ENCODE measurements at places on chromosomes 7 and 10.
A peak's percentile ranks its signal among the peaks of the same experiment; 100 is the strongest.

- no peak for DNase-seq
Observed at GRCh38 chr10:132559538-132559937, 22.0 kb downstream of the INPP5A start.

GRCh38 chr7:101226721-101227120 lies 8.8 kb downstream of the ZNHIT1 start:
- DNase-seq = peak; percentile 36

GRCh38 chr10:90051474-90051873 lies 350.1 kb downstream of the KIF20B start:
- DNase-seq = peak; percentile 44

DNA sequence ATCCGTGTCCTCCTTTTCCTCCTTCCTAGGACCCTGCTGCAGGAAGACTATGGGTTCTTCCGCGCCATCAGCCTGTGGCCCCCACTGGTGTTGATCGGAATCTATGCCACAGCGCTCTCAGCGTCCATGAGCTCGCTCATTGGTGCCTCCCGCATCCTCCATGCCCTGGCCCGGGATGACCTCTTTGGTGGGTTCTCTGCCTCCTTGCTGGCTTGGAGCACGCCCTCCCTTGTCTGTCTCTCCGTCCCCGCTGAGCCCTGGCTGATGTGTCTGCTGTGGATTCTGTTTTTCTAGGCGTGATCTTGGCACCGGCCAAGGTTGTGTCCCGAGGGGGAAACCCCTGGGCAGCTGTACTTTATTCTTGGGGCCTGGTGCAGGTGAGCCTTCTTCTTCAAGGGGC lies 7.3 kb upstream of the TRIP6 start:
- DNase-seq = no peak

DNA sequence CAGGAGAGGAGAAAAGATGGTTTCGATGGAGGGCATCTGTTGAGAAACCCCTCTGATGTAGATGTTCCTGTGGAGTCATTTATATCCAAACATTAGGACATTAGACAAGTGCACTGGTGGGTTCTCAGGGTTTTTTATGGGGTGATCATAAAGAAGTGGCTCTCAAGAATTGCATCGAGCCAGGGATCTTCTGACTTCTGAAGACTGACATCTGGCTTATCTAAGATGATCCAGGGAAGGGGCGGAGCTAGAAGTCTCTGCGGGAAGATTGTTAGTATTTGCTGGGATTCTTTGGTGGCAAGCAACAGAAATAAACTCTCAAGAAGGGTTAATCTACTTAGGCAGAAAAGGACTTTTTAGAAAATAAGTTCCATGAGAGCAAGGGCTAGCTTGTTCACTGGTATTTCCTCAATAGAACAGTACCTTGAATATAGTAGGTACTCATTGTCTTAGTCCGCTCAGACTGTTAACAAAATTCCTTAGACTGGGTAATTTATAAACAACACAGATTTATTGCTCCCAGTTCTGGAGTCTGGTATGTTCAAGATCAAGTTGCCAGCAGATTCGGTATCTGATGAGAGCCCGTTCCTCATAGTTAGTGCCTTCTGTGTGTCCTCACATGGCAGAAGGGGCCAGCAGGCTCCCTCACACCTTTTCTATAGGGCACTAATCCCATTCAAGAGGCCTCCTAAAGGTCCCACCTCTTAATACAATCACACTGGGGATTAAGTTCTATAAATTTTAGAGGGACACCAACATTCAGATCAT lies 28.5 kb upstream of the SYPL1 start:
- no peak for DNase-seq

DNA sequence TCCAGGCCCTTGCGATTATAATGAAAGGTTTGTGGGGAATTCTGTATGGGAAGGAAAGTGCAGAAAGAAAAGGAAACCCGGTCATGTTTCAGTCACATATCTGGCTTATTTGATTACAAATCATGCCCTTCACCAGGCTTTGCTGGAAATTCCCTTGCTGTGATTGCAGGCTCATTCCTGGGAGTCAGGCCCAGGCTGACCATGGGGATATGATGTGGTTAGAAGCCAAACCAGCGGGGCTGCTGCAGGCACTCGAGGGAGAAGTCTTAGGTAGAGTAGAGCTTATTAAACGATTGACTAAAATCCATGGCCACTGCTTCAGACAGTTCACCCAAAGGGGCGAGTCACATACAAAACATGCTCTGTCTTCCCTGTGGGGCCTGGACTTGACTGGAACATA lies 16.2 kb downstream of the PKD1L1 start:
- no peak for DNase-seq

GRCh38 chr10:87651801-87652200 lies 7.9 kb upstream of the PAPSS2 start:
- DNase-seq = no peak

GRCh38 chr7:13992596-13992964 lies 3.1 kb upstream of the ETV1 start:
- no peak for DNase-seq

DNA sequence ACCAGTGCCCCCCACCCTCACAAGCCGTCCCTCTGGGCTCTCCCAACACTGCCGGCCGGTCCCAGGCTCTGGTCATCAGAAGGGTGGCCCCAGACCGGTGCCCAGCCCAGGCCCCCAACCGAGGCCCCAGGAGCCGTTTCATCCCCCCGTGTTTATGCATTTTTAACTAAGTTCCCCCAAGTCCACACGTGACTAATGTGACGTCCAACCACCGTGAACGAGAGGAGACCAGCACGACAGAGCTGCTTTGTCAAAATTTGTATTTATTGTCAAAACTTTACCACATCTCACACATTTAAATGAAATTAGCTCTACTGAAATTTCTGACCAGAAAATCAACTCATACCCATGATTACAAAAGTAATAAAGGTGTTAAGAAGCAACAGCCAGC lies 8.6 kb downstream of the VENTX start:
- no peak for DNase-seq

DNA sequence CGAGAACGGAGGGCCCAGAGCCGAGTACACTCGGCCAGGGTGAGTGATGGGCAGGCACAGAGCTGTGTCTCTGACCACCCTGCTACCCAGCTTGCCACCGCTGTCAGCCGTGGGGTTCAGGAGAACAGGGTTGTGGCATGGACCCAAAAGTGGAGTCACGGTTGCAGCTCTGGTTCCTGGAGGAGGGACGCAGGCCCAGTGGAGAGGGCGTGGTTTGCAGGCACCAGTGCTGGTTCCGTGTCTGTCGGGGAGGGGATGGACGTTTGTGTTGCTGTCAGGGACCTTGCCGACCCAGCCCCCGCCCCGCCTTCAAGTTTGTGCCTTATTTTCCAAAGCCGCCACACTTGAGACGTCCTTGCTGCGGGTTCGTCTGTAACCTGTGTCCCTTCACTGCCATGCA lies 45.1 kb upstream of the AP5Z1 start:
- no peak for DNase-seq

- no peak for DNase-seq
Observed at GRCh38 chr10:121631365-121632029, 33.3 kb upstream of the FGFR2 start.

DNA sequence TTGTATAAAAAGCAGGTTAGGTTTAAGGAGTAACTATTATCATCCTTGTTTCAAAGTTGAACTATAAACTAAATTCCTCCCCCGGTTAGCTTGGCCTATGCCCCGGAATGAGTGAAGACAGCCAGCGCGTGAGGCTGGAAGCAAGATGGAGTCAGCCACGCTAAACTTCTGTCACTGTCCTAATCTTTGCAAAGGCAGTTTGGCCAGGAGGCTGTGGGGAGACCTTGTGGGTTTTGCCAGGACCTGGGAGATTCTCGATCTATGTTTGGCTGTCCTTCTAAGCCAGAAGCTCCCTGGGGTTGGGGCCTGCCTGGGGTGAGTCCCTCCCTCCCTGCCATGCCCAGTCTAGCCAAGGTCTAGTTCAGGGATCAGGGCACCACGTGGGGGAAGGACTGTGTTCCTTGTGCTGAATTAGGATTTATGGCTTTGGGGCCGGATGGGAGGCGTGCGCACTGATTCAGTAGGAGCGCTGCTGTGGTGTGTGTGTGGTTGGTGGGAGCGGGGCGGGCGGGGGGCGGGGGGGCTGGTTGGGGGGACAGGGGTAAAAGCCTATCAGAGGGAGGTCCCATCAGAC lies 871 bp upstream of the GTF2IRD1 start:
- peak; percentile 81 for DNase-seq

GRCh38 chr7:99372275-99373090 lies 2.0 kb upstream of the ARPC1B start:
- DNase-seq = peak; percentile 29

- DNase-seq = no peak
Observed at GRCh38 chr7:130791746-130792145, 57.7 kb upstream of the KLF14 start.

- peak; percentile 76 for DNase-seq
Observed at GRCh38 chr10:52353960-52354394, 39.9 kb downstream of the DKK1 start.

- peak; percentile 95 for DNase-seq
Observed at GRCh38 chr10:60816628-60817397, 38.5 kb downstream of the CDK1 start.

DNA sequence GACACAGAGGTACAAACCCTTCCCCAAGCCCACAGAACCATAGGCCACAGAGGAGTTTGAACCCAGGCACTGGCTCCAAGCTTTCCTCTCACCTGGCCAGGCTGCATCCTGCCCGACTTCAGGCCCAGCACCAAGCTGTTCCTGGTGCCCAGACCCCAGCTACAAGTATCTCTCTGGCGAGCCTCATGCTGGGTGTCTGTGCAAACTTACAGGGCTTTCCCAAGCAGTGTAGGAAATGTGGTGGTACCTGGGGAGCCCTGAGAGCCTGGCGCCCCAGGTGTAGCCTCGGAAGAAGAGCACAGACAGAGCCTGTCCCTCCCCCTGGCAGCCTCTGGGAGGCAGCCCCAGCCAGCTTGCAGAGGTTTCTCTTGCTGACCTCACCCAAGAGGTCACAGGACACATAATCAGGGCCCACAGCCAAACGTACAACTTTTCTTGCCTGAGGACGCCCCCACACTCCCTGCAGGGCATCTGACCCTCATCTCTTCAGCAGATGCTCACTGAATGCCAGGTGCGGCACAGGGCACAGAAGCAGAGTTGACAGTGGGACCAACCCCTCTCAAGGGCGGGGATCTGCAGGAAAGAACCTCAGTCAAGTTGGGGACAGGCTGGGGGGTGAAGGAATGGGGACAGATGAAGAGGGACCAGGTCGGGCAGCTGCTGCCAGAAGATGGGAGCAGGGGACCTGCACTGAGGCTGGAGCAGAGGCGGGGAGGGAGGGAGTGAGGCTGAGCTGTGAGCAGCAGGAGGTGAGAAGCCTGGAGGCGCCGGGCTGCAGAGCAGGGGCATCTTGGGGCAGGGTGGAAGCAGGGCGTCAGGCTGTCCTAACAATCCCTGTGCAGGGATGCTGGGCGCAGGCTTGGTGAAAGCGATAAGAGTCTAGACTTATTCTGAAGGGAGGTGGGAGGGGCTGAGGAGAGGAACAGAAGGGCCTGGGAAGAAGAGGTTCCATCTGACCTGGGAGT lies 16.3 kb upstream of the MYL7 start:
- DNase-seq = no peak

GRCh38 chr10:944034-944831 lies 12.7 kb upstream of the LARP4B start:
- peak; percentile 39 for DNase-seq

DNA sequence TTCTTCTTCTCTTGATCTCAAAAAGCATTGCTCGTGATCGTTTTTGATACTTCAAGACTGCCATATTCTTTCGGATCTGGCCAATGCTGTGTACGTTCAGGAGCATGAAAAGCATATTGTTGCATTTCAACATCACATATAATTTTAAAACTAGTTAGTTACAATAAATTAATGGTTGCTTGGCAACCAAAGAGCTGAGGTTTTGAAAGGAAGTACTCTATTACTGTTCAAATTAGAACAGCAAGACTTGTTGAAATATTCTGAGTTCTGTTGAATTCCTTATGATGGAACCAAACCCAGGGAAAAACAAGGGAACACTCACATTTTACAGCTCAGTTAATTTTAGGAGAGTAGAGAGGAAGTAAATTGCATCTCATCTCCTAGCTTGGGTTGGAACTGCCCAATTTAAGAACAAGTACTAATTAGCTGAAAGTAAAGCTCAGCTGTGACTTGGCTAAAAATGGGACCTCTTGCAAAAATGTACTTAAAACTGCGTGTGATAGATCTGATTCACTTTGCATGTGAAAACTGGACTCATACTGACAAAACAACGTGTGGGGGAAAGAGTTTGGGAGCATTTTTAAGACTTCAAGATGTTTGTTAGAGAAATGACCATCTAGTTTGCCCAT lies 21.2 kb downstream of the OR9A2 start:
- no peak for DNase-seq

- DNase-seq = no peak
Observed at GRCh38 chr7:145431834-145432233, 596.0 kb upstream of the TPK1 start.

GRCh38 chr10:9294865-9295264 lies 1240.4 kb downstream of the GATA3 start:
- DNase-seq = no peak

DNA sequence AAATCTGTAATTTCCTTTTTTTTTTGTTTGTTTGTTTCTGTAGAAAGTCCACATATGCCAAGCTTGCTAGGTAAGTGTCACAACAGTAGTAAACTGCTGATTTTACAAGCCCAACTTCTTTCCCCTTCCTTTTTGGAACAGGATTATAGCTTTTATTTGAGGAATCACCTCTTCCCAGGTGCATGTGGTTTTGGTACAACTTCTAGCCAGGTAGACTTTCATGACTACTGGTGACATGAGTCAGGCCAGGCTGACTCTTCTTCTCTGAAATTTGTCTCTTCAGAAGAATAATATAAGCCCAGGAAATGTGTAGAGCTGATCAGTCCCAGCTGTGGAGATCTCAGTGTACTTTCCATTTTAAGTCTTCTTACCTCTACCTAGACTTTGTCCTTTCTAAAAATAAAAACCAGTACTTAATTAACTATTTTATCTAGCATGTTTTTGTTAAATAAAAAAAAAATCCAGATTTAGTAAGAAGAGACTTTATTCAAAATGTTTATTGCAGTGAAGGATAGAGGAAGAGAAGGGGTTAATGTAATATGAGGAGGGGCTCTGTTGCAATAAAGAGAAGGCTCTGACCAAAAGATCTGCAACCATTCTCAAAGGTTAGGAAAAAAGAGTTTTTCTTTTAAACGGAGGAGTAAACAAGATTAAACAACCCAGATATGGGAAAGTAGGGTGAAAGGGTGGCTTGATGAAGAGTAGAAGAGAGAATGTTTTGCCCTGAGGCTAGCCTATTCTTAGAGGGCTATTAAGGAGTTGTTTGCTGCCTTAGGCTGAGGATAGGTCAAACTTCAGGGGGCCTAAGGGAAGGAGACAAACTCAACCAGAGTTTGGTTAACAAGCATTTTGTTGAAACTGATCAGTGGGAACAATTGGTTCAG lies 664.2 kb downstream of the SORCS1 start:
- DNase-seq = no peak

DNA sequence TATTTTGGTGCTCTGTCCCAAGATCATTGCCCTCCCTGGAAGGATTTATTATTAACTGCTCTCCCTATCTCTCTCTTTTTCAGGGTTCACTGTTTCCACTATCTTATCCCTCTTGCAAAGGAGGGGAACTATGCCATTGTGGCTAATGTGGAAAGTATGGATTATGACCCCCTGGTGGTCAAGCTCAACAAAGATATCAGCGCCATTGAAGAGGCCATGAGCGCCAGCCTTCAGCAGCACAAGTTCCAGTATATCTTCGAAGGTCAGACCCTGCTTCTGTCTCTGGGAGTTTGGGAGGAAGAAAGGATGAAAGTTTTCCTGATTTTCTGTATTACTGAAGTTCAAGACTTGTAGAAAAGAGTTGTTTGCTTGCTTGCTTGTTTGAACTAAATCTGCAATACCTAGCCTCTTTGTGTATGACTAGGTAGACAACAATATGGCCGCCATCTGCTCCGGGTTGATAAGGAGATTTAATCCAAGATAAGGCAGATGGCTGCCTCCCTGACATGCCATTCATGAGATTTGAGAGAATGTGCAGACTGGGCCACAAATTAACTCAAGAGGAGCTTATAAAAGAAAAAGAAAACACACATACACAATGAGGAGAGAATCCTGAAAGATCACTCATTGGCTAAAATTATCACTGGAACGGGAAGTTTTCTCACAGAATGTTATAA lies 122.2 kb upstream of the LRGUK start:
- DNase-seq = no peak
